ENCODE measurements at places on chromosomes 4 and X.
A peak's percentile ranks its signal among the peaks of the same experiment; 100 is the strongest.

GRCh38 chr4:124386648-124387047 is 325.9 kb downstream of the ANKRD50 start:
- peak; percentile 56 for DNase-seq

GRCh38 chrX:43939187-43939926 is 33.8 kb downstream of the NDP start:
- DNase-seq = no peak

- peak; percentile 92 for DNase-seq
Measured at GRCh38 chrX:129957241-129958082, 25.0 kb upstream of the BCORL1 start.

DNA sequence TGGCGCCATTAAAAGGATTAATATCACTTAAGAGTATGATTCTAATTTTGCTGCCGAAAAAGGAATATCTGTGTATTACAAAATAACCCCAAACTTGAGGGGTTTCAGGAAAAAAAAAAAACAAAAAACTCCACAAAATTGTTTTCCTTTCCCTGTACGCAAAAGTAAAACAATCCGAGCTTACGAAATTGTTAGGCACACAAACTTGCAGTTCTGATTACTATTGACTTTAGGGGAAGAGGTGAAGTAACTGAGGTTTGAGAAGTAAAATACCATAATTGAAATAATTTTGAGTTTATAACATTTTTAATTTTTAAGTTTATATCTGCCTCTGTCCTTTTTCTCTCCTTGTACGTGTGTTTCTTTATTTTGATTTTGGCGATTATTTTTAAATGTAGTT is 64.8 kb downstream of the USP9X start:
- DNase-seq = no peak

GRCh38 chrX:153633048-153633447 is 14.0 kb upstream of the DUSP9 start:
- DNase-seq = no peak

GRCh38 chr4:162874748-162875147 is 291.9 kb downstream of the NAF1 start:
- no peak for DNase-seq

DNA sequence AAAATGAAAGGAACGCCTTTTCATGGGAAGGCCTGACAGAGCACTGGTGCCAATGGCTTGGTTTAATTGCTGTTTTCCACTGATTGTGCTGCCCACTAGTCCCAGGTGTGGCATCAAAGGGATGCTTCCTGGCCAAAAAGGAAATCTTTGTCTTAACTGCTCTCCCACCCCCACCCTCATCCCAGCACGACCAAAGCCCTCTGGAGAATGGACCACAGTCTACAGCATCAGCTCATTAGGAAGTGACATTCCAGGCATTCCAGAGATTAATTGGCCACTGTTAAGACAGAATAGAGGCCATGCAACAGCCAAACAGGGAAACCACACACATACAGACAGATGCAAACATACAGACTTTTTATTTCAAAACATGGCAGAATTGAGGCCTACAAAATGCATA is 143.2 kb downstream of the LHFPL1 start:
- no peak for DNase-seq

- DNase-seq = peak; percentile 34
Measured at GRCh38 chr4:15765910-15766697, 12.0 kb upstream of the CD38 start.

DNA sequence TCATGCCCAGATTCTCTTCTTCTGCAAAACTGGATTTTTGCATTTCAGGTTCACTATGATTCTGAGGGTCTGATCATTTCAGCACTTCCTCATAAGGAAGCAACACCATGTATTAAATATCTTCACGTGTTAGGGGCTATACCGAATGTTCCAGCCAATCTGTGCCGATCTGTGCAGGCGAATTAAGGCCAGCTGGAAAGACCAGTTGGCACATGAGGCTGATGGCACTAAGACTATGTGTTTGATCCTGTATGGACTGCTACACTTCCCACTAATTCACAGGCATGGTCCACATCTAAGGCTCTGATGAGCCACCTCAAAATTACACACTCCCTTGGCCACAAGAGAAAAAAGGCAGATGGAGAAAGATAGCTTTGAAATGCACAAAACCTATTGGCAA is 28.8 kb downstream of the KDR start:
- DNase-seq = no peak

- DNase-seq = no peak
Measured at GRCh38 chr4:6876440-6876839, 33.2 kb upstream of the TBC1D14 start.

- no peak for DNase-seq
Measured at GRCh38 chr4:10701702-10702460, 17.3 kb upstream of the CLNK start.

- DNase-seq = no peak
Measured at GRCh38 chr4:30723201-30723955, 3.2 kb downstream of the PCDH7 start.

DNA sequence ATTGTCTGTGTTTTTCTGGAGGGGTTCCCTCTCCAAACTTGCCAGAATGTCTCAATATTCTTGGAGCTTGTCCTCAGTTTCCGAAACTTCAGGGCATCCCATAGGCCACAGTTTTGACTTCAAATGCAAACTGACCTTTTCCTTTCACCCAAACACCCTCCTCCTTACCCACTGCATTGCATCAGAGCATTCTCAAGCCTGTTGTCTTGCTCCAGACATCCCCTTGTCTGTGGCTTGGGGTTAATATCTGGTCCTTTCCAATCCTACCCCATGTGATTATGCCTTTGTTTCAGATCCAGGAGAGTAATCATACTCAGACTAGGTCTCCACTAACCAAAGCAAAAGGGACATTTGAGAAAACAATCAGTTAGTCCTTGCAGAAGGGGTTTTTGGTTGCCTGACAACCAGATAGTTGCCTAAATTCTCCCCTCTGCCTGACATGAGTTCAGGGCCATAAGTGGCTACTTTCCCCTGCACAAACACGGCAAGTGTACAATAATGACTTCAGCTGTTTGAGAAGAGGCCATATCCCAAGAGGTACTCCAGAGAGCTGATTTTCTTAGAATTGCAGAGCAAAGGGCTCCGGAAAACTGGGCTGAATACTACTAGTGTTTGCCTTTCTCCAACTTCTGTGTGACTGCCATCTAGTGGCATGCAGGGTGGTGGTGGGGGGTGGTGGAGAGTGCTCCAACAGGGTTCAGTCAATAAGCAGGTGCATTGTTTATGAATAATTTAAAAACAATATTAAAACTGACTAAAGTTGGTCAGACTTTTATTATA is 130.2 kb downstream of the CHRDL1 start:
- DNase-seq = peak; percentile 56

GRCh38 chr4:127889903-127890302 is 9.2 kb downstream of the PLK4 start:
- no peak for DNase-seq

DNA sequence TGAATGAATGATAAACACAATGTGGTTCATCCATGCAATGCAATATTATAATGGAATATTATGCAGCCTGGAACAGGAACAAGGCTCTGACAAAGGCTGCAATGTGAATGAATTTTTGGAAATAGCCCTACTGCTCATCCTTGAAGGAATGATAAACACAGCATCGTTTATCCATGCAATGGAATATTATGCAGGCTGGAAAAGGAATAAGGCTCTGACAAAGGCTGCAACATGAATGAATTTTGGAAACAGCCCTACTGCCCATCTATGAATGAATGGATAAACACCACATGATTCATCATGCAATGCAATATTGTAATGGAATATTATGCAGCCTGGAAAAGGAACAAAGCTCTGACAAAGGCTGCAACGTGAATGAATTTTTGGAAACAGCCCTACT is 159.4 kb downstream of the CRLF2 start:
- no peak for DNase-seq

DNA sequence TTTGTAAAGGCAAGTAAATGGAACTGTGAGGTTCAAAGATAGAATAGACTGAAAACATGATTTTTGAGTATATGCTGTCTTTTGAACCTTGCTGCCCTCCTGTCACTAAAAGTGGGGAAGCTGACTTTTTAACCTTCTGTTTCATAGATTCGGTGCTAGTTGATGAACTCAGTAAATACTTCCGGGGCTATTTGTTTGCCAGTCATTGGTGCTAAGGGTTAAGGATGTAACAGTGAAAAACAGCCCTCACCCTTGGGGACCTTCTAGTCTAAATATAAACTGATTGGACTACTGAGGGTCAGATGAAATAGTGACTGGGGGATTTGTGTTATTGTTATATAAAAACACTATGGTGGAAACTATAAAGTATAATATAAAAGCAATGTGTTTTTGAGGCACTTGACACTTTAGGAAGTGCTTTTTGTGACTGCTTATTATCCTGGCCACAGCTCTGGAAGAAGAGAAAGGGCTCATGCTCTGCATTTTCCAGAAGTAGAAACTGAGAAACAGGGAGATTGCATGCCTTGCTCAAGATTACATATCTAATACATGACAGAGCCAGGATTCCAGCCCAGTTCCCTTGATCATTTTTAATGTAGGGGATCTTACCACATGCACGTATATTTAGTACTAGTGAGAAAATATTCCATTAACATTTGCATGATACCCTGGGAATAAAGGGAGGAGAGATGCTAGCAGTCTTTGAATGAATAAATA is 3.9 kb downstream of the BST1 start:
- DNase-seq = no peak

- DNase-seq = no peak
Measured at GRCh38 chr4:184320631-184321030, 103.0 kb upstream of the ENPP6 start.

GRCh38 chr4:7813674-7814073 is 126.0 kb downstream of the AFAP1 start:
- DNase-seq = peak; percentile 27

DNA sequence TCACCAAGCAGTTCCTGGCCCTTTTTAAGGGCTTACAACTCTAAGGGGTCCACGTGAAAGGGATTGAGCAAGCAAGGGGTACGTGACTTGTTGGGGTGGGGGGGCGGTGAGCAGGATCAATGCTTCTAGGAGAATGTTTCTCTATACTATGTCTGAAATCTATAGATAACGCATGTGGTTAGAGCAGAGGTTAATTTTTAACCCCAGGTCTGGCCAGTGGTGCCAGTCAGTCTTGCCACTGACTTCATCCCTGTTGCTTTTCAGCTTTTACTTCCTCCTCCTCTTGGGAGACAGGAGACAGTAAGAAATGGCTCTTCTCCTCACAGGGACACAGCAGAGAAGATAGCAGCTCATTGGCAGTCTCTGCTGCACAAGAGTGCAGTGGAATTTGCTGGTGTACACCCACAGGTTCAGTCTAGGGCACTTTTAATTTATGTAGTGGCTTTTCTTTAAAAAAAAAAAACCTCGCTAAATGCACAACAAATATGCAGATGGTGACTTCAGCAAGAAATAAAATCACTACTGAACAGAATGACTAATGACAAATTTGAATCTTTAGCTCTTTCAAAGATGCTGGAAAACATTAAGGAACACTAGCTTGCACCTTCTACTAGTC is 190.5 kb downstream of the CCNG2 start:
- DNase-seq = peak; percentile 98

DNA sequence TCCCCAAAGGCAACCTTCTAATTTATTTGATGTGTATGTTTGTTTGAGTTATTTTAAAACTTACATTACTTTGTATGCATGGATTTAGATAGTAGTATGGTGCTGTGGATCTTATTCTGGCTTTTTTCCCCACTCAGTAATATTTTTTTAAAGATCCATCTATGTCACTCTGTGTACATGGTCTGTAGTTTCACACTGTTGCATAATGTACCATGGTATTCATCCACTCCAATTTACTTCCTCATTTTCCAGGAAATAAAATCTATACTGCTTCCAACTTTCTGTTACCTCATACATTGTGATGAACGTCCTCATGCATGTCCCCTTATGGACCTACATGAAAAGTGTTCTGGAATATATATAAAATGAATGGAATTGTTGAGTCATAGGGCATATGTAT is 17.6 kb downstream of the ARMCX2 start:
- peak; percentile 83 for DNase-seq

GRCh38 chr4:80141543-80141942 is 55.8 kb upstream of the PRDM8 start:
- no peak for DNase-seq

DNA sequence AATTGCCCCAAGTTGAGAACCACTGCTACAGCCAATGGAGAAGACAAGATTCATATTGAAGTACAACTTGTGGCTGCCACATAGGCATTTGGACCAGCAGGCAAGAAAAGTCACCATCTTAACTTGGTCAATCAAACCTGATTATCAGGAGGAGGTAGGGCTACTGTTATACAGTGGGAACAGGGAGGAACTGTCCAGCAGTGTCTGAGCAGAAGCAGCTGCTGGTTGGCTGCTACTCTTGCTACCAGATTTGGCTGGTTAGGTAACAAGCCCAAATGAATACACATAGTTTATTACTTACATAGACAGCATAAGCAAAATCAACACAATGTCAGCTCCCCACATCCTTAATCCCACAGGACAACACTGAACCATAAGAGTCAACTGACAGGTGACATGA is 39.4 kb downstream of the ATP1B4 start:
- DNase-seq = no peak

DNA sequence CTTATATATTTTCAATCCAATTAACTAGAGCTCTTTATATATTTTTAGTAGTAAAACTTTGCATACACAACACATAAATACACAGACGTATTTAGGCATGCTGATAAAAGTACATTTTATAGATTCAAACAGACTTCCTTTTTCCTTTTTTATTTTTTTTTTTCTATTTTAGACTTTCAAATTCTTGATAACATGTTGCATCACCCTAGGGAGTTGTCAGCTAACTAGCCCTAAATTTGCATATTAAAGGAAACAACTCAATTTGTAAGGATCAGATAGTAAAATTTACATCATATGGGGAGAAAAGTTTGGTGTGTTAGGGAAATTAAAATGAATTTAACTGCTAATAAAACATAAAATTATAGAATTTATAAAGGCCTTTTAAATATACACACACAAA is 47.4 kb upstream of the APOOL start:
- peak; percentile 85 for DNase-seq

DNA sequence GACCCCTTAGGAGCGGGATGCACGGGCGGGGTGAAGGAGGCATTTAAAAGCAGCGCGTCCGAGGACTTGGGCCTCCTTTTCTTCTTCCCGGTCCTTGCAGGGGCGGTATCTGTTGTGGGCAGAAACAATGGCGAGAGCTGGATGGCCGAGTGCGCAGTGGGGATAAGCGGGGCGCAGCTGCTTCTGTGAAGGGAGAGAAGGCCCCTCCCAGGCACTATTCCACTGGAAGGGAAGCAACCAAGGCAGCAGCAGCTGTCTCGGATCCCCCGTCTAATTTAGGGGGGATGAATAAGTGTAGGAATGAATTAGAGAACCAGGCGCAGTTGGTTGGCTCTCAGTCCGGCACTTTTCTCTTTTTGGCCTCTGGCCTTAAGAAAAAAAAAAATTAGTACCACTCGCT is 995 bp downstream of the SMARCA5 start:
- DNase-seq = peak; percentile 72

GRCh38 chrX:48540028-48540375 is 488 bp downstream of the TBC1D25 start:
- peak; percentile 69 for DNase-seq

GRCh38 chr4:75985116-75985515 is 5.6 kb downstream of the SDAD1 start:
- no peak for DNase-seq

GRCh38 chr4:129327637-129328036 is 231.7 kb downstream of the C4orf33 start:
- DNase-seq = peak; percentile 29

Data from OCI-M1 (cell line).